Stimulated activated CD8-positive, alpha-beta memory T cell treated with anti-CD3 and anti-CD28 coated beads, Interleukin-2, amount 100 ng/mL, for 1 hour (primary cell): ENCODE measurements at places on chromosomes 4 and X.

- no peak for DNase-seq
Measured at GRCh38 chrX:15947648-15948317, 93.2 kb upstream of the AP1S2 start.

DNA sequence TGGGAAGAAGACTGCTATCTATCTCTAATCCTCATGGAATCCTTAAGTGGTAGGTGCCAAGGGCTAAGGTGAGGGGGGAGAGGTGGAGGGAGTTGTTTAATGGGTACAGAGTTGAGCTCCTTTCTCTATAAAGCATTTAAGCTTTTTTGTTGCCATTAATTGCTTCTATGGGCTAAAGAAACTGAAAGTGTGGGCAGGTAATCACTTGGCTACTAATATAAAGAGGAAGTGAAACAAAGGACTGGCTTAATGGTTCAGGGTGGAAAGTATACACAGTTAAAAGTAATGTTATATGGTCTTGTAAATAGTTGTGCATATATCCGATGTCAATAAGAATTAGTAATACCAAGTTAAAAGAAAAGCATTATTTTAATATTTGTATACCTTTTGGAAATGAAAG is 83.9 kb downstream of the POLA1 start:
- DNase-seq, result no peak

DNA sequence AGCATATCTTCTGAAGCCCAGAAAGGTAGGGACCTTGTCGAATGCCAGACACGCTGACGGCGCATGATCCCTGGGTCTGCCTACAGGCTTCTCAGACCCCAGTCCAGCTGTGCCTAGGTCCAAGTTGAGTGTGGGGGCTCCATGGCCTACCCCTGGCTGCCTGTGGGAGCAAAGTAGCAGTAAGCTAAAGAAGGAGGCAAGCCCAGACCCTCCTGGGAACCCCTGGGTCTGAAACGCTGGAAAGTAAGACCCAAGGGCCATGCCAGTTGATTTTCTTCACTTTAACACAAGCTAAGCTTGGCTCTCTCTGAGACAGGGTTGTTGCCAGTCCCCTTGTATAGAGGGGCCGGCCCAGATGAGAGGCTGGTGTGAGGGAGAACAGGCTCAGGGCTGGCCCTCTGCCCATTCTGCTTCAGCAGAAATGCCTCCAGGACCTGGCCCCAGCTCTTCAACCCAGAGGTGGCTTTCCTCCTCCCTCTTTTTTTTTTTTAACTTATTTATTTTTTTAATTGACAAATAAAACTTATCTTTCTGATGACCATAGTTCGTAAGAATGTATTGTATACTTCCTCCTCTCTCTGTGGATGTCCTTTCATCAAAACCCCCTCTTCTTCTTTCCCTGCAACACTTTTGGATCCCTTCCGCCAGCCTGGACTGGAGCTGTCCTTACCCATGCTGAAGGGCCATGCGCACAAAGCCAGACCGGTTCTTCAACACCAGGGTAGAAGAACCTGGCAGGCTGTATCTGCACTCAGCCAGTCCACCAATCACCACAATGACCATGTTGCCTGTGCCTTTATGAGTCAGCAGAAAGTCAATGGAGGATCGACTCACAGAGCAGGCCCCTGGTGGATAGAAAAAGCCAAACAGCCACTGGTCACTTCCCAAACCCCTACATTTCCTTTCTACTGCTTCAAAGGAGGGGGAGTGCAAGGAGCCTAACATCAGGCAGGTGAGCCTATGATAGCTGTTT is 7.1 kb downstream of the AWAT2 start:
- no peak for DNase-seq

GRCh38 chr4:86847571-86847970 is 1.6 kb downstream of the SLC10A6 start:
- no peak for DNase-seq

GRCh38 chr4:139239127-139239772 is 40.8 kb downstream of the MGARP start:
- DNase-seq, result no peak

DNA sequence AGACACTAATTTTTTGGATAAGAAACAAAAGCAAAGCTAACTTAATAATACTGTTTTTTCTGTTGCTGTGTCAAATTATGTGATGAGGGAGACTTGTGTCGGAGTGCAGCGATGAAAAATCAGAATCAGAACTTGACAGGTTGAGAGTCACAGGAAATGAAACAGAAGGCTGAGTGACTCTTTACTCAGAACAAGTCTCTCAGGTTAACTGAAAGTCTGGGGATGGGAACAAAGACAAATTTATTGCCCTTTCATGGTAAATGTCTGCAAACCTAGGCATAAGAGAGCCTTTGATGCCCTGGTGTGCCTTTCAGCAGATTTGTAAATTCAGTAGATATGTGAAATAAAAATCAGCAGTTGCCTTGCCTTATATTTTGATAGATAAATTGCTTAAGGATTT is 96.0 kb downstream of the ADGRL3 start:
- no peak for DNase-seq

- no peak for DNase-seq
Measured at GRCh38 chr4:170008371-170008770, 17.8 kb downstream of the MFAP3L start.

- no peak for DNase-seq
Measured at GRCh38 chrX:110167952-110168451, 149.9 kb downstream of the AMMECR1 start.

DNA sequence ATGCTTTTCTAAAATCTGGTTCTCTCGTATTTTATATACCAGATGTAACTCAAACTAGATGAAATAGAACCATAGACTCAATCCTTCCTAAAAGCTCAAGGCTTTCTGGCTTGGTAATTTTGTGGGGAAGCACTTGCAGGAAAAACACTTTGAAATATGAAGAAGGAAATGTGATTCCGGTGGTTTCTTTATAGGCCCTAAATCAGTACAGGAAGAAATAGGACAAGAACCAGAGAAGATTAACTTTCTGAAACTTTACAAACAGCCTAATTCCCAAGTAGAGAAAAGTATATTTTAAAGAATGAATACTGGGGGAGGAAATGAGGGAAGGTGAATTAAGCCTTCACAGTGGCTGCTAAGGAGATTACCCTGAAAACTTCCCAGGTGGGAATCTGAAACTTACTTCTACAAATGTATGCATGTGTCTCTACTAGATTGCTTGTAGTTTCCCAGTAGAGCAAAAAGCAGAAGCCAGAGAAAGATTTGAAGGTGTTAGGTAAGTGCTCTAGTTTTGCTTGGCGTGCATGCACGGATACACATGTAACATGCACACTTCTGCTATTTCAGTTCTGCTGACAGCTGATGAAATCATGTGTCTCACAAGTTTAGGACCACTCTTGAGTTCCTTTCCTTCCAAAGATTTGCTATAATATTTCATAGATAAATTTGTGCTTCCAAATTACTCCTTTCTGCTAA is 92.1 kb downstream of the AFF1 start:
- DNase-seq, result no peak

- no peak for DNase-seq
Measured at GRCh38 chr4:2068566-2068965, 9.4 kb downstream of the NAT8L start.

- DNase-seq, result no peak
Measured at GRCh38 chrX:38561951-38562719, 793 bp downstream of the TSPAN7 start.

GRCh38 chr4:170446782-170447181 is 357.0 kb upstream of the AADAT start:
- no peak for DNase-seq

- DNase-seq, result no peak
Measured at GRCh38 chrX:139924069-139924695, 8.7 kb downstream of the ATP11C start.

- DNase-seq, result no peak
Measured at GRCh38 chr4:78591404-78591803, 39.8 kb downstream of the ANXA3 start.

- DNase-seq, result no peak
Measured at GRCh38 chr4:171279131-171279530, 534.1 kb upstream of the GALNTL6 start.

- DNase-seq, result no peak
Measured at GRCh38 chr4:15197005-15197404, 194.7 kb downstream of the CPEB2 start.

DNA sequence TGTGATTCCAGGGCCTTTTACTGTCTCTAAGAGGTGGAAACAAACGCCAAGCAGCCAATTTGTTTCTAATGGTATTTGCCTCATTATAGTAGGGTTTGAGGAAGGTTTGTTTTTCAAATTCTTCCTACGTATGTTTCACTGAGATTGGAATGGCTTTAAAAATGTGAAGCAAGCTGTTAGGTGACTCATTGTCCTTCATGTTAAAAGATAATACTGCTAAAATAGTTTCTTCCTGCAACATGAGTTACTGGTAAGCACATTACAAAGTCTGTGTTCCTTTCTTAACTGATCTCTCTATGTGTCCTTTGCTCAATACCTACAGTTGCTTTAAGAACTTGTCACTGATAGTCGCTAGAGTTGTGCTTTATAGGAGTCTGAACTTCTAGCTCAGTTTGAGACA is 1183.9 kb downstream of the RPA4 start:
- DNase-seq, result no peak

GRCh38 chr4:165077034-165077578 is 23.4 kb downstream of the TRIM75 start:
- no peak for DNase-seq

DNA sequence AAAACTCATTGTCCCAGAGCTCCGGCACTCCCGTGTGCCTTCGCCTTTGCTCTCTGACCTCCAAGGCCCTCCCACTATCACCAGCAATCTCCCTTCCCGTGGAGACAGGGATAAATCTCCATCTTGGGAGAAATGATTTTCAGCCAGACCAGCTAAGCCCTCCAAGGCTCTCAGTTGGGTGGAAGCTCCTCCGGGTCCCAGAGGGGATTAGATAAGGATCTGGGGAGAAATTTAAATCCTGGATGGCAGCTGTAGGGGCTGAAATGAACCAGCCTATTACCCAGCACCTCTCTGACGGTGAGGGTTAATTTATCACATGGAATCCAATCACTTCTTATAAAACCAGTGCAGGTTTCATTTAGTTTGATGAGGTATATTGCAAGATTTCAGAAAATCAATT is 366.2 kb downstream of the FBXW7 start:
- DNase-seq, result no peak

- no peak for DNase-seq
Measured at GRCh38 chr4:76823495-76823894, 74.4 kb downstream of the SOWAHB start.
